Putamen (tissue), 1 donor: ENCODE measurements at places on chromosomes 3 and 15.

GRCh38 chr3:173617490-173617889, 219.9 kb downstream of the NLGN1 start:
- no peak for DNase-seq

- DNase-seq: peak; percentile 38
Measured at GRCh38 chr15:84889313-84889990, 5.0 kb downstream of the SLC28A1 start.

- DNase-seq: peak; percentile 95
Measured at GRCh38 chr15:68795298-68795848, 25.3 kb downstream of the ANP32A start.

DNA sequence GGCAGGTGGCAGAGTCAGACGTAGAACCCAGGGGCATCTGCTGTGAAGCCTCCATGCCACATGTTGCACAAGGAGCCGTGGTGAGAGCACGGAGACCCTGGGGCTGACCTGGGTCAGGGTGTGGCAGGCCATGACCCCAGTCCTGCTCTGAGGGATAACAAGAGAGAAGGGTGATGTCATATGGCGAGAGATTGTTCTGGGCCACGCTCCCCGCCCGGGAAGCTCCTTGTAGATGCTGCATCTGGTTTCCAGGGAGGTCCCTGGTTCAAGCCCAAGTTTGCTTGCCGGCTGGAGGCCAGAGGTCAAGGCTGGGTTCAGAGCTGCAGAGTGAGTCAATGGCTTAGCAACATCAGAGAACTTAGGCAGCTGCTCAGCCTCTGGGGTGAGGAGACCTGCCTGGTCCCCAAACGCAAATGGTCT, 17.3 kb downstream of the FGD5 start:
- DNase-seq: no peak

DNA sequence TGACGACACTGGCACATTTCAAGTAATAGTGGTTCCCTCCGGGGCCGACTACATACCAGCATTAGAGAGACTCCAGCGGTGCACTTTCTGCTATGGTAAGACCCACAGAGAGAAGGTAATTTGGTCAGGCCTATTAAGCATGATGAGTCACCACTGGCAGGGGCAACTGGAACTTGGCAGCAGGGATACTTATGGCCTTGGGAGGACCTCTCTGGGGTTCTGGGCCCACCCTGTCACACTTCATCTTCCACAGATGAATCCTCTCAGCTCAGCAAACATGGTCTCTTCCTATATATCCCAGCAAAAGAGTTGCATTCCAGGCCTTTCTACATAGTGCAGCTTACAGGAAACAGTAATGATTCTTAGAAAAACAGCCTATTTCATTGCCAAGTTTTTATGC, 88.0 kb downstream of the PIK3R4 start:
- no peak for DNase-seq
